ENCODE measurements at places on chromosomes 7 and 10. TPM values are rescaled to one million over a fixed set of nuclear protein-coding genes. Genes with fewer than 3 reads are reported as not detected.

Gene AIMP2
- total RNA-seq: 21.9 TPM

Gene LMOD2
- total RNA-seq: not detected

Gene LIPN
- not detected for total RNA-seq

DNA sequence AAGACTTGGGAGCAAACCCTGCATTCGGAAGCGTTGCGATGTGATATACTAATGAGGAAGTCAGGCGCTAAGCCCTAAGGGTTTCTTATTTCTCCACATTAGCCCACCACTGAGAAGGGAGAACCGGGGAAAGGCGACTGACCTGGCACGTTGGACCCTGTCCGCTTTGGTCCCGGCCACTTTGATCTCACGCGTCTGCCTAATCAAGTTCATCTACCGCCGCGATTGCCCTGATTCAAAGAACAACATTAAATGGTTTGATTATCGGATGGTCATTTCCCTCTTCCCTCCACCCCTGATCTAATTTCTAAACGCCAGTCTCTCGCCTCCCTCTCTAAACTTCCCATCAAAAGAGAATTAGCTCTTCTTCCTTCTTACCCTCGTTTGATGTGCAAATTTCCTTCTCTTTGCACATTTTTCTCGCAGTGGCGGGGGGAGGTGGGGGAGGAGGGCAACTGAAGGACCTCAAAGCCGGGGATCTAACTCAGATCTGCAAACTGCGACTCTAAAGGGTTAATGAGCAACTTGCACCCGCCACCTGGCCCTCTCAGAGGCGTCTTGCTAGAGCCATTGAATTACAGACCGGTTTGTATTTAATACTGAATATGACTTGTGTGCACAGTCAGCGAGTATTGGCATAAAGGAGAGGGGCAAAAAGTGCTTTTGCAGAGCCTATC is 687 bp upstream of the DKK1 start:
- no peak for DNase-seq

DNA sequence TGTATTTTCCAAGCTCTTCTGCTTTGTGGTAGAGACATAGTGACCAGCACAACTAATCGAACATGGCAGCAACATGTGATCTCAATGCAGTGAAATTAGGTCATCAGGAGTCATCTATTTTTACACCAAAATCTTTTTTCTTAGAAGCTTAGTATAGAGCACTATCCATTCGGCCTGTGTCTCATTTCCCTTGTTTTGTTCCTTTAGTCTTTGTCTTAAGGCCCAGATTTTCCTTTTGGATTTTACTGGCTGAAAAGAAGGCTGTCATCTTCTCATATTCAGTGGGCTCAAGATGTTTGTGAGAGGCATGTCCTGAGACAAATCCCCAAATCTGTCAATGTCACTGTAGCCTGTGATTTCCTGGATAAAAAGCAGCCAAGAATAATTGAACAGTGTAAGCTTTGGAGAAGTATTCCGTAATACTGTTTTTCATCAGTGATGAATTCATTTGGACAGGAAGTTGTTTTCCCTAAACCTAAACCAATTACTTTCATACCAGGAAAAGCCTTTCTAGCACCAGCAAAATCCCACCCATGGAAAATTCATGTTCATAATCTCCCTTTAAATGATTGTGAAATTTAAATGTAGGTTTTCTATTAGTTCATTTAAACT is 55.2 kb downstream of the MAGI2 start:
- DNase-seq: no peak

DNA sequence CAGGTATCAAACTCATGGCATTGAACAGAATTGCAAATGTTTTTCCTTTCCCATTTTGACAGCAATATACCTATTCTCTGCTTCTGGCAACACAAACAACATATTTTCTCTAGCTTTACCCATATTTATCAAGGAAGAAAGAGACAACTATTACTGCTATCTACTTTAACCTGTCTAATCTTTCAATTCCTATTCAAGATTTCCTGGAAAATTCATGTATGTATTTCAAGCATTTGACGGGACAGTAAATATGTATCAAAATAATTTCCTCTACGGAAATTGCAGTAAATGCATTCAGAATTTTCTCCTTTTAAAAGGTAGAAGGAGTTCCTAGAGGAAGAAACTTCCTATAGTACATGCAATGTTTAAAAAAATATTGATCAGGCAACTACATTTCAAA is 179.3 kb upstream of the LRRN3 start:
- DNase-seq: no peak

- no peak for DNase-seq
Measured at GRCh38 chr10:125137601-125138438, 22.5 kb downstream of the CTBP2 start.

DNA sequence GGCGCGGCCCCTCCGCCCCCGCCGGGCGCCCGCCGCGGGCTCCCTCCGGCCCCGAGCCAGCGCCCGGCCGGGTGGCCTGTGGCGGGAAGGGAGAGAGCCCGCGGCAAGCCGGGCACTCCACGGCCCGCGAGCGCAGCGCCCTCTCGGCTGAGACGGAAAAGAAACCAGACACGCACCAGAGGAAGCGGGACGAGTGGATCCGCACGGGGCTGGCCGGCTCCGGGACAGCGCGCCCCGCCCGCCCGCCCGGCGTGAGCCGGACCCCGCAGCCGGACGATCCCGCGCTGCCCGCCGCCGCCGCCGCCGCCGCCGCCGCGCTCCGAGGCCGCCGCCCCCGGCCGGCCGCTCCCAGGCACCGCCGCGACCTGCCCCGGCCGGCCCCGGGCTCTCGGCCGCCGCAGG is 300 bp downstream of the ARHGAP21 start:
- peak; percentile 35 for DNase-seq

DNA sequence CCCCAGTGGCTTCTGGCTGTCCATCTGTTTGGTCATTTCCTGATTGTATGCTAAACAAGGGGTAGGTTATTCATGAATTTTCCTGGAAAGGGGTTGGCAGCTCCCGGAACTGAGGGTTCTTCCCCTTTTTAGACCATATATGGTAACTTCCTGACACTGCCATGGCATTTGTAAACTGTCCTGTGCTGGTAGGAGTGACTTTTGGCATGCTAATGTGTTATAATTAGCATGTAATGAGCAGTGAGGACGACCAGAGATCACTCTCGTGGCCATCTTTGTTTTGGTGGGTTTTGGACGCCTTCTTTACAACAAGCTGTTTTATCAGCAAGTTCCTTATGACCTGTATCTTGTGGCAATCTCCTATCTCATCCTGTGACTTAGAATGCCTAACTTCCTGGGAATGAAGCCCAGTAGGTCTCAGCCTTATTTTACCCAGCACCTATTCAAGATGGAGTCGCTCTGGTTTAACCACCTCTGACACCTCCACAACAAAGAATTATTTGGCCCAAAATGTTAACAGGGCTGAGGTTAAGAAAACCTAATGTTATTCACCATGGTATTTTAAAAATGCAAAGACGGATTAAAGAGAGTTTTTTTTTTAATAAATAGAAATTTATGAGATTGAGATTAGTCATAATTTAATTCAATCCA is 2.4 kb upstream of the PTN start:
- no peak for DNase-seq

DNA sequence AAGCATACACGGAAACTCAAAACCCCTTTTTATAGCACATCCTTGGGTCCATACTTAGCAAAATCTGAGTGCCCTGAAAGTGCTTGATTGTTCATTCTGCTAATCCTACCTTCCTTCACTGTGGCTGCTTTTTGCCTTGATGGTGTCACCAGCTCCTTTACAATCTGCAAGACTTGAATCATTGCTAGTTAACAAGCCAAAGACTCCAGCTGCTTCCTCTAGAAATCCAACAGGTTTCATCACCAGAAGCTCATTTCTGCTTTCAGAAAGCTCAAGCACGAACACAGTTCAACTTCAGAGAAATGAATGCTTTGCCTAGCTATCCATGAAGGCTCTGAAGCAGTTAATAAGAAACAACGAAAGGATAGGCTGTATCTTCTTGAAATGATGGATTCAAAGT is 38.0 kb downstream of the USP6NL start:
- DNase-seq: no peak

DNA sequence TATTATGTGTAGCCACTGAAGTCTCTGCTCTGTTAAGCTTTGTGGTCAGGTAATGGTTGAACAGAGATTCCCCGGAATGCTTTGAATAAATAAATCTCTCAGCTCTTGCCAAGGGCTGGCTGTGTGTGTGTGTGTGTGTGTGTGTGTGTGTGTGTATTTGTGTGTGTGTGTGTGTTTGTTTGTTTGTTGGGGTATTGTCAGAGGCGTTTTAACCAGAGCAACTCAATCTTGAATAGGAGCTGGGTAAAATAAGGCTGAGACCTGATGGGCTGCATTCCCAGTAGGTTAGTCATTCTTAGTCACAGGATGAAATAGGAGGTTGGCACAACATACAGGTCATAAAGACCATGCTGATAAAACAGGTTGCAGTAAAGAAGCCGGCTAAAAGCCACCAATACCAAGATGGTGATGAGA is 256.2 kb upstream of the CACNA2D1 start:
- DNase-seq: no peak

- no peak for DNase-seq
Measured at GRCh38 chr7:1862560-1862959, 192.5 kb downstream of the ELFN1 start.
